Activated naive CD4-positive, alpha-beta T cell treated with anti-CD3 and anti-CD28 coated beads, Interleukin-2, amount 10 ng/mL, durations not matched to agents 7 days and 5 days (primary cell): ENCODE measurements at places on chromosomes 11 and 22.
A peak's percentile ranks its signal among the peaks of the same experiment; 100 is the strongest.

DNA sequence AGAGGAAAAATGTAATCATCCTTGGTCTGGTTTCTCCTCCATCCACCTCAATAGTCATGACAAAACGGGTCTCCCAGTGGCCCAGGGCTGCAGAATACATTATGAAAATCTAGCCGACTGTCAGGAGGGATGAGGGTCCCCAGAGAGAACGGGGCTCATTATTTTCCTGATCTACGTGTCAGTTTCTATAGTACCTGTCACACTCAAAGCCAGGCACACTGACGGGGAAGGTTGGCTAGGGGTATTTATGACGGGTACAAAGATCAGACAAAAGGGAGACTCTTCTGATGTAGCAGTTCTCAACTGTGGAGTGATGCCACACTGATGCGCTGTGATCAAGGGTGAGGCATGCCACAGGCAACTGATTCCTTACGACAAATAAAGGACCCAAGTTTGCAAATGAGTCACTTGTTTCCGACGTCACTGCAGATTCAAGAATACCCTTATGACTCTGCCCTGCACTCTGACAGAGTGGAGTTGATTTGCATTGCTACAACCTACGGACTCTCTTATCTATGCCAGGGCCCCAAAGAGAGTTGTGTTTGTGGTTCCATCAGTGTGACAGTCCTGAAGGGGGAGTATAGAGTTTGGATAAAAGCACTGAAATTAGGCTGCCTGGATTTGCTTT, 188.2 kb upstream of the TBCEL start:
- DNase-seq = no peak

- no peak for DNase-seq
These were observed 27.1 kb downstream of the OR10A6 start for GRCh38 chr11:7903940-7904339.

- no peak for DNase-seq
These were observed 13.9 kb downstream of the DUSP8 start for GRCh38 chr11:1557904-1558774.

DNA sequence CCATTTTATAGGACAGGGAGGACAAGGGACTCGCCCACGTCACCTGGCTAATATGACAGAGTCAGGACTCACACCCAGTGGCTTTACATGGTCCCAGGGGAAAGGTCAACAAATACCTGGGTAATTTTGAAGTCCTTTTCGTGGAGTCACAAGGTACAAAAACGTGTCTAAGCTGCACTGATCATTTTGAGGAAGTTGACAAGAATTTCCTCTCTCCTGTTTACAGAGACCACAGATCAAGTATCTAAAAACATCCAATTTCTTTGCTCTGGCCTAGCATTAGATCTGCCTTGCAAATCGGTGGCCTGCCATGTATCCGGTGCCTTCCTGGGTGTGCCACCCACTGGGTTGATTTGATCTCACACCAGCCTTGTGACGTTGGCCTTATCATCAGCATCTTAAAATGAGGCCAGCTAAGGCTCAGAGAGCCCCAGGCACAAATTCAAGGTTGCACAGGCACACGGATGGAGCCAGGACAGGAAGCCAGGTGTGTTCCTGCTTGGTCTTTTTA, 17.6 kb downstream of the GDPD5 start:
- peak; percentile 77 for DNase-seq

- no peak for DNase-seq
These were observed 3.8 kb downstream of the PKDREJ start for GRCh38 chr22:46259374-46259773.
